ENCODE measurements at places on chromosomes 16 and 17.

DNA sequence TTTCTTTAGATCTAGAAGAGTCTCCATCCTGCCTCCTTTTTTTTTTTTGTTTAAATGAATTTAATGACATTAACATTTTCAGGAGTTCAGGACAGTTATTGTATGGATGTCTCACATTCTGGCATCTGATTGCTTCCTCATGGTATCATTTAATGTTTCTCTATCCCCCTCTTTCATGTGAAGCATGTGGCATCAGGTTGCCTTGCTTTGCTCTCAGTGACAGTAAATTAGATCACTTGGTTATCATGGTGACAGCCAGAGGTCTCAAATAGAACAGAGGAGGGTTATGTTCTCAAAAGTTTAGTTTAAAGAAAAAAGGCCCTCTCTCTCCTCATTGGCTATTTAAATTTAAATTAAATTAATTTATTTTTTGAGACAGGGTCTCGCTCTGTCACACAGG is 74.1 kb downstream of the WWP2 start:
- DNase-seq = no peak

- no peak for DNase-seq
Observed at GRCh38 chr17:76071531-76072147, 678 bp downstream of the SRP68 start.

- DNase-seq = no peak
Observed at GRCh38 chr16:77467821-77468335, 33.0 kb upstream of the ADAMTS18 start.

- DNase-seq = peak; percentile 18
Observed at GRCh38 chr17:29760279-29761039, 137.7 kb upstream of the CORO6 start.

DNA sequence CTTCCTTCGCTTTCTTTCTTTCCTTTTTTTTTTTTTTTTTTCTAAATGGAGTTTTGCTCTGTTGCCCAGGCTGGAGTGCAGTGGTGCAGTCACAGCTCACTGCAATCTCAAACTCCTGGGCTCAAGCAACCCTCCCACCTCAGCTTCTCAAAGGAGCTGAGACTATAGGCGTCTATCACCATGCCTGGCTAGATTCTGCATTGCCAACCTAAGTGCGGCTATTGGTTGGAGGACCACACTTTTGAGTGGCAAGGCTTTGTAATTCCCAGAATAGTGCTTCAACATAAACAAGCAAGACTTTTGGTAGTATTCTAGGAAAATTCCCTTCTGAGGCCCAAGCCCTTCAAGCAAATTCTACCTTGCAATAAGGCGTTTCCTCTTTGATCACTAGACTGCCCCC is 107.8 kb downstream of the YPEL2 start:
- no peak for DNase-seq

DNA sequence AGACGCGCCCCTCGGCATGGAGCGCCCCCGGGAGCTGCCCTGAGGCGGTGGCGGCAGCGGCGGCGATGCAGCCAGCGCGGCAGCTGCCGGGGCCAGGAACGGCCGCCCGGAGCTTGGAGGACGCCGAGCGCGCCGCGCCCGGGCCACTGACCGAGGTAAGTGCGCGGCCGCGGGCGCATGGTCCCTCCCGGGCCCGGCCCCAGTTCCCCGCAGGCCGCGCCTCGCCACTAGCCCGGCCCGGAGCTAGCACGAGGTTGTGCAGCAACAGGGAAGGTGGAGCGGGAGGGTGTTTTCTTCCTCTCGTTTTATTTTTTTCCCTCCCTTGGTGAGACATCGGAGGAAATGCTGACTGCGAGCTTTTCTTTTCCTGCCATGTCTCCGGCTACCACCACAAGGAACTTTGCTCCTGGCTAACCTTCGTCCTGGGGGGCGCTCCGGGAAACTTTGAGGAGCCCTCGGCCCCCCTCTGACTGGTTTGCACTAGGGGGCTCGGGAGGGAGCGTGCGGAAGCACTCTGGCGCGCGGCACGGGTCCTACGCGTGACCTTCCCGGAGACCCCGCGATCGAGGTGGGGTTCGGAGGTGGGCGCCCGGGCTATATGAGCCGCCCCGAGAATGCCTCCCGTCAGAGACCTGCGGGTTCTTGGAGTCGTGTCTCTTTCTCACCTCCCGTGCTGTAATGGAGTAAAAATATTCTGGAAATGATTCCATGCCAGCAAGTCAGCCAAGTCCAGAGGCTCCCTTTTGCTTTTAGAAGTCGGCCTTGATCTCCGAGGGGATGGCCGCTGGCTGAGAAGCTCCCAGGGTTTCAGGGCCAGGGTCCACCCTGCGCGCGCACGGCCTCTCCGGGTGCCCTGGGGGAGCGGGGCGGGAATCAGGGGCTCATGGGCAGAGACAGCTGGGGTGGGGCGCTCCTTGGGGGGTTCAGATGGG is 868 bp downstream of the KCNJ12 start:
- peak; percentile 40 for DNase-seq

DNA sequence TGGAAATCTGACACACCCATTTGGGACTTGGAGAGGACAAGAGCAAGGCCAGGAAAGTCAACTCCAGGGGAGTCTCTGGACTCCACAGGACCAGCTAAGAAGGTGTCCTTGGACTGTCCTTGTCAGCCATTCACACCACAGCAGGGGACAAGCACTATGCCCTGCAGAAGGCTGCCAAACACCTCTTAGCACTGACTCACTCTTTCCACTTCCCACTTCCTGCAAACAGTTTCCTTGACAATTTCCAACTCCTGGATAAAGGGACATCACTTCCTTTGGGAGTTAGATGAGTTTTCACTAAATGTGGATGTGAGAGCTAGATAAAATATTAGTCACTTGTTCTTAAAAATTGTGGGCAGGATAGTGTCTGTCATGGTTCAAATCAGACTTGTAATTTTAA is 37.8 kb upstream of the BCAR1 start:
- no peak for DNase-seq

GRCh38 chr16:75089486-75090202 is 26.9 kb downstream of the LDHD start:
- no peak for DNase-seq

DNA sequence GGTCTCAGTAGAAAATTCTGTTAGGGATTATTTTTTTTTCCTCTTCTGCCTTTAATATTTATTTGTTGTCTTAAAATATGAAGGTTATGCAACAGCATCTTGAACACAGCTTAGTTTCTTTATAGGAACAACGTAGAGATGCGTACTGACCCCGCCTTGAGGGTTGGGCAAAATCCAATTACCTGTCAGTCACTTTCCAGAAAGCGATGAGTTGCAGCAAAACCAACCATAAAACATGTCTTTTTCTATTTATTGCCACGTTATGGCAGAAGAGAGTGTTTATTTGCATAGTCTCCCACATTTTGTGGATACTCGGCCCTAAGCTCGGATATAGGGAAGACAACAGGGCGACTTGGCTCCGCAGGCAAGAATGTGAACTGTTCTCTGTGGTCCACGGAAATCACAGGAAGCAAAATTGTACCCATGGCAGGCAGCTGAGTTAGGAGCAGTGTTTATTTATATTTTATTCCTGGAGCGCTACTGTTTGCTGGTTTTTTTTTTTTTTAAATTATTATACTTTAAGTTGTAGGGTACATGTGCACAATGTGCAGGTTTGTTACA is 44.3 kb upstream of the CACNG5 start:
- no peak for DNase-seq

DNA sequence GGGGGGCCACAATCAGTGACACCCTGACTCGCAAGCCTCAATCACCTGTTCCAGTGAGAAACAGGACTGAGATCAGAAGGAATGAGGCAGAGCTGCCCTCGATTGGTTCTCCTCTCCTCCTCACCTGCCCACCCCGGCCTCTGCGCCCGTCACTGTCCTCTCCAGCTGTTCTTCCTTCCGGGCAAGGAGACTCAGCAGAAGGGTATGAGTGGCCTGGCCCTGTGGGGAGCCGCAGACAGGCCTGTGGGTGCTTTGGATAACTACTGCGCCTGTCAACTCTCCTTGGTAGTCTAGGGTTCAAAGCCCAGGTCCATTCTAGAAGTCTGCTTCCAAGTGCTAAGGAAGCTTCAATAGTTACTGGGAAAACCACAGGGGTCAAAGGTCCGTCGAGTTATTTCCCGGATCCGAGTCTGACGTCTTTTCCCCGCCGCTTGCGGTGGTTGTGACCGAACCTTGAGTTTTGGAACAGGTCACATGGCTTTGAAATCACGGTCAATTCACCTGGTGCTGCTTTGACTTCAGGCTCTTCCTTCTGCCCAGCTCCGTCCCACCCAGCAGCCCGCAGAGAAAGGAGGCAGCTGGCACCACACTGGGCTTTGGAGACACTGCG is 8.3 kb downstream of the CARD14 start:
- DNase-seq = no peak

DNA sequence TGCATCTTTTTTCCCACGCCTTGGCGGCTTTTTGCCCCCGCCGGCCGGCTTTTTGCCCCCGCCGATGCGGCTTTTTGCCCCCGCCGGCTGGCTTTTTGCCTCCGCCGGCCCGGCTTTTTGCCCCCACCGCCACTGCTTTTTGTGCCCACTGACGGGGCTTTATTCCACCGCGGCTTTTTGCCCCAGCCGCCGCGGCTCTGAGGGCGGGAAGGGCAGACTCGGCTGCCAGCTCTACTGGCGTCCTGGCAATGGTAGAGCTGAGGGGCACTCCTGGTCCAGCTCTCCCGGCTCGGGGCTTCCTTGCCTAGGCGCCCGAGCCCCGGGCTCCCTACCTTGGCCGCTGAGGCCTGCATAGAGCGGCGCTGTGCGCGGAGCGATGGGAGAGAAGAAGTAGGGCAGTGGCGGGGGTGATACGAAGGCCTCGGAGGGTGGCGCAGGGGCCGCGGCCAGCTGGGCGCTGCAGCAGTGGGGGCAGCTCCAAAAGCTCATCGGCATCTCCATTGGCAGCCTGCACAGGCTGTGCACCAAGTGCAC is 591.4 kb downstream of the TP53TG3F start:
- DNase-seq = no peak

GRCh38 chr17:7484067-7484918 is at the start of gene POLR2A:
Gene POLR2A (plus strand): TSS chr17:7484366.
- peak; percentile 99 for DNase-seq

DNA sequence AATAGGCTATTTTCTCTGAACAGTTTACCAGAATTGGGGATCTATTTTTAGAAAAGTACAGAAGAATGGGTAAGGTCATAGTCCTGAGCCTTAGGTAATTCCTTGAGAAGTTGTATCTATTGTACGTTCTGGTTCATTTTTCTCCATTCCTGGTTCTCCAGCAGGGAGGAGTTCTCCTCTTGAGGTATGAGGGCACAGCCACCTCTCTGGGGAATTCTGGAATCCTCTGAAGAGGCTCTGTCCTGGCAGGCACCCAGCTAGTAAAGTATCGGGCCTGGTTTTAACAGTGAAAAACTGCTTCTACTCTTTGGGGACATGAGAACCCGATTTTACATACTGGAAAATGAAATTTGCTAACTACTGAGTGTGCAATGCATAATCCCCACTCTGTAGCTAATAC is 19.6 kb upstream of the PMFBP1 start:
- no peak for DNase-seq

GRCh38 chr16:22316411-22316811 is 19.2 kb downstream of the POLR3E start:
- DNase-seq = no peak

DNA sequence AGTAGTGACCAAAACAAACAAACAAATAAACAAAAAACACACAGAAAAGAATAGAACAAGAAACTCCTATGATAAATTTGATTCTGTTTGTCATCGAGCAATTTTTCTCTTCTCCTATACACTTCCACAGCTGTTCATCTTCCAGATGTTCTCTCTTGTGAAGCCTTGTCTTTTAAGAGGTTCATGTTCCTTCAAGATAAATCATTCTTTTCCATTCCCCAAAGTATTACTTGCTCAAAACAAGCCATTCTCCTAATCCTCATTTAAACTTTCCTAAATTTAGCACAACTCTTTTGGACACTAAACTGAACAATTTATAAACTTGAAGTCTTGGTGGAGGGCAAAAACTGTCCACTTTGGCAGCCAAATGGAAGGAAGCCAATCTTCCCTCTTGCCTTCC is 103.3 kb downstream of the ABCA8 start:
- no peak for DNase-seq

- no peak for DNase-seq
Observed at GRCh38 chr16:89178453-89179147, 7.1 kb downstream of the CDH15 start.

- peak; percentile 17 for DNase-seq
Observed at GRCh38 chr17:68246271-68247028, 1.4 kb upstream of the AMZ2 start.

DNA sequence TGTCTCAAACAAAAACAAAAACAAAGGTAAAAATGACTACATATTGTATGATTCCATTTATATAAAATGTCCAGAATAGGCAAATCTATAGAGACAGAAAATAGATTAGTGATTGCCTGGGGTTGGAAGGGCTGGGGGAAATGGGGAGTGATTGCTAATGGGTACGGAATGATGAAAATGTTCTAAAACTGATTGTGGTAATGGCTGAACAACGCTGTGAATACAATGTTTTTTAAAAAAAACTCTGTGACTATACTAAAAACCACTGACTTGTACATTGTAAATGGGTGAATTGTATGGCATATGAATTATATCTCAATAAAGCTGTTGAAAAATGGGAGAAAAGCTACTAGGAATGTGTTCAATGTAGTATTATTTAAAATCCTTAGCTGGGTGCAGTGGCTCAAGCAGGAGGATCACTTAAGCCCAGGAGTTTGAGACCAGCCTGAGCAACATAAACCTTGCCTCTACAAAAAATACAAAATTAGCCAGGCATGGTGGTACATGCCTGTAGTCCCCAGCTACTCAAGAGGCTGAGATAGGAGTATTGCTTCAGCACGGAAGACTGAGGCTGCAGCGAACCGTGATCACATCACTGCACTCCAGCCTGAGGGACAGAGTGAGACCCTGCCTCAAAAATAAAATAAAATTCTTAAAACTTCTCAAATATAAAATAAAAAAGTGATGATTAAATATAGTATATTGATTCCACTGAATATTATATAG is 47.9 kb downstream of the TOM1L2 start:
- no peak for DNase-seq

DNA sequence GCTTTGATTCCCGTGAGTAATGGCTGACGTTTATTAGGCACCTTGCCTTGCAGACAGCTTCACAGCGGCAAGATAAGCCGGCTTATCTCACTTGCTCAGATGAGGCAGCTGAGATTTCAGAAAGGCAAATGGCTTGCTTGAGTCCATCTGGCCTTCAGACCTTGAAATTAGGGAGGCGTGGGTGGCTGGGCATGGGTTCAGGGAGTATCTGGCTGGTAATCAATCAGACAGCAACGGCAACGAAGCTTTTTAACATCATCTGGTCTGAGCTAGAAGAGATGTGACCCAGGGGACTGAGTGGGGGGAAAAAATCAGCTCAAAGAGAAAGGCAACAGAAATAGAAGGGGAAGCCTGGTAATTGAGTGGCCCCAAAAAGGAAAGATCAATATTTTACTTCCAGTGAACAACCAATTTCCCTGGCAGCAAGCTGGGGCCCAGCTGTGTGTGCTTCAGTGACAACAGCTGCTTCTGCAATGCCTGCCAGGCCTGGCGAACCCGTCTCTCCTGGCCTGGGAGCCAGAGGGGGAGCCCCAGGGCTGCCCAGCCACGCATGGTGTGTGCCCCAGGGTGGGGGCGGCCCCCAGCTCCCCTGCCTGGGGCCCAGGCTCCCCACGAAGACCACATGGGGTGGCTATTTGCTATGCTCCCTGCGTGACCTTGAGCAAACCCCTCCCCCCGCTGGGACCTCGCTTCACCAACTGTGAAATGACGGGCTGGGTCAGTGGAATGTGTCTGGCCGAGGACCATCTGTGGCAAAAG is 34.0 kb downstream of the RAB11FIP4 start:
- no peak for DNase-seq
